ENCODE measurements at places on chromosomes 2 and 18. TPM values are rescaled to one million over a fixed set of nuclear protein-coding genes. Genes with fewer than 3 reads are reported as not detected.

Gene PLA2R1
- polyA plus RNA-seq, result 0.24 TPM

Gene RGPD3
- 0.06 TPM for polyA plus RNA-seq

Gene AQP12B
- polyA plus RNA-seq, result not detected

Gene RIT2
- polyA plus RNA-seq, result not detected

Gene CYP27A1
- polyA plus RNA-seq, result 4.5 TPM

Gene SERPINB10
- polyA plus RNA-seq, result not detected

Gene LOXHD1
- not detected for polyA plus RNA-seq

Gene TEX51
- polyA plus RNA-seq, result not detected

Gene ICA1L
- polyA plus RNA-seq, result 1.8 TPM

Gene AGAP1
- 17.7 TPM for polyA plus RNA-seq

Gene PRADC1
- 23.1 TPM for polyA plus RNA-seq

Gene ANKRD30B
- not detected for polyA plus RNA-seq

Gene SLC14A1
- polyA plus RNA-seq, result 18.3 TPM

Gene NDC80
- polyA plus RNA-seq, result 15.5 TPM

Gene DSG1
- polyA plus RNA-seq, result not detected

Gene DPYSL5
- polyA plus RNA-seq, result not detected

Gene SH2D6
- polyA plus RNA-seq, result 0.32 TPM
